ENCODE measurements at places on chromosomes 4 and X.

- DNase-seq: no peak
Measured at GRCh38 chrX:15142084-15142715, 127.7 kb downstream of the ASB9 start.

GRCh38 chrX:45758738-45759397 lies 558.2 kb upstream of the DIPK2B start:
- no peak for DNase-seq

GRCh38 chr4:10554694-10555093 lies 97.5 kb upstream of the ZNF518B start:
- DNase-seq: peak; percentile 19

DNA sequence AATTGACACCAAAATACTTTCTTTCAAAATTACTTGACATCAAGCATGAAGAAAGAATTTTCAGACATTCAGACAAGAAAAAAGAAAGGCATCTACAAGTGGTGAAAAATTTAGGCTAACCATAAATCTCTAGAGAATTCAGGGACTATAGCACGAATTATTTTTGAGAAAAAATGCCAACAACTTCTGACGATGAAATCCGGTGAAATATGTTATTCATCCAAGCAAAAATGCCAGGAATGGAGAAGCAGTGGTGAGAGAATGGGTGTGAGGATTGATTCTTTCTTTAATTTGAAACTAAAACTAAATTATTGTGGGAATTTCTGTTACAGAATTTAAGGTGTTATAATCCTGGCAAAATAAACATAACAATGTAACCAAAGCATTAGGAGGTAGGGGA lies 69.4 kb upstream of the SORBS2 start:
- DNase-seq: no peak

DNA sequence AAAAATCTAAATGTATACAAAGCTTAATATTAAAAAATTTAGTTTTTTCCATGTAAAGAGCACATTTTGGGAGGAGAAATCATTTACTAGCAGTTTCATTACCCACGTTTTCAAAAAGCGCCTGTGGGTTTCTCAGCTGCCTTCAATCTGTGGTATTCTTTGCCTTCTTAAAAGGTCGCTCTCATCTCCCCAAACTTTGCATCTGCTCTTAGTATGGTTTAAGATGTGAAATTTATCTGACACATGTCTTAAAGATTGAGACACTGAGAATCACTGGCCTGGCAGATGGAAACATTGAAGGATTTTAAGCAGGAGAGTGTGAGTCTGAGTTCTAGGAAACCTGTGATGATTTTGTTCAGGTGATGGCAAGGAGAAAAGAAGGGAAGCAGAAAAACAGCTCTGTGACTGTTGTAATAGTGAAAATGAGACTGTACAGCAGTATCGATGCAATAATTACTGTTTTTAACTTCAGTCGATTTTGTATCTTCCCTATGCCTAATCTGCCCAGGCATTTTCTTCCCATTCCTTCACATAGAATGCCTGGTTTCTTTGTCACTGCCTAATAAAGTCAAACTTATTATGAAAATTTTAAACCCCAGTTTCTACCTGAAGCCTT lies 75.9 kb downstream of the PAQR3 start:
- no peak for DNase-seq

DNA sequence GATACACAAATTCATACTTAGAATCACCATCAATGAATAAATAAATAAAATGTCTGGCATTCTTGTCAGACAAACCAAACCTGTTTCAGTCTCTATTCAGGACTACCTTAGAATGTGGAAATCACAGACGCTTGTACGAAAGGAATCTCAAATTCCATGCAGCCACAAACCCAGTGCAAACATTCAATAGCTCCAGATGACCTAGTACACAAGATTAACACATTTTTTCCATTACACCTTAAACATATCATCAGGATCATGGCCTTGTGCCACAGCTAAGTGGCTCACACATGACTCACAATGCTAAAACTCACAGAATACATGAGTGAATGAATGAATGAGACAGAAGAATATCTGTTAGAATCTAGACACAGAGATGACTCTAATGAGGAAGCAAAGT lies 134.2 kb downstream of the PWWP3B start:
- no peak for DNase-seq

GRCh38 chr4:81003597-81004111 lies 26.9 kb upstream of the BMP3 start:
- no peak for DNase-seq

GRCh38 chr4:83639849-83640493 lies 104.1 kb downstream of the GPAT3 start:
- DNase-seq: peak; percentile 7

DNA sequence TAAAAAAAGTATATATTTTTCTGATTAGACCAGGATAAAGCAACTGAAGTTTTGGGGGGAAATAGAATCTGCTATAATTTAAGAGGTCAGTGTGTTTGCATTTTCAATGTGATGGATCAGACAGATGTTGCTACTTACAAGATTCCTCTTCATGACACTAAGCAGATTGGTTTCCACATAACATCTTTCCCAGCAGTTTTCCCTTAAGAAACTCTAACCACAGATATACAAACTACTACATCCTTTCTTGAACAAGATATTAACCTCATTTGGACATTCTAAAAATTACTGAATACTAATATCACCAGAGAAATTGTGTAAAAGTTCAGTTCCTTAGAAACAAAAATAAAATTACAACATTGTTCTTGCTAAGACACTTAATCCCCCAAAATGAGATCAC lies 106.7 kb upstream of the GUCY1A1 start:
- DNase-seq: no peak

GRCh38 chr4:7226439-7226838 lies 34.1 kb downstream of the SORCS2 start:
- DNase-seq: no peak

GRCh38 chrX:70808942-70809940 lies 99.3 kb downstream of the TEX11 start:
- DNase-seq: no peak

DNA sequence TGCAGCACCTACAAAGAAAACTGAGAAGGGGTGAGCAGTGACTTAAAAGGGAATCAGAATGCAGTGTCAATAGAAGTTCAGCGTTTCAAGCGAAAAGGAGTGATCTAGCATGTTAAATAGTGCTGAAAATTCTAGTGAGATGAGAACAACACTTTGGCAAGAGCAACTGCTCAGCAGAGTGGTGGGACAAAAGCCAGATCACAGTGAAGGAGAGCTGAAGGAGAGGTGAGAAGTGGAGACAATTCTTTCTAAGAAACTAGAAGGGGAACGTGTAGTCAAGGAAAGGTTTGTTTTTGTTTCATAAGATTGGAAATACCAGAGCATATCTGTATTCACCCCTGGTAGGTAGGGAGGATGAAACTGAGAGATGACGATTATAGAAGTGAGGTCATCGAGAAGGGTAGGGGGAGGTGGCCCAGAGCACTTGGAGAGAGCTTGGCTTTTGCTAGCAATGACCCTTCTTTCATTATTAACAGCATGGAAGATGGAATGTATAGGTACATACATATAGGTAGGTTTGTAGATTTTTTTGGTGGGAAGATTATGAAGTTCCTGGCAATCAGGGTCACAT lies 33.7 kb downstream of the SRPX2 start:
- no peak for DNase-seq

GRCh38 chrX:134885336-134886001 lies 105.3 kb upstream of the SMIM10 start:
- no peak for DNase-seq

DNA sequence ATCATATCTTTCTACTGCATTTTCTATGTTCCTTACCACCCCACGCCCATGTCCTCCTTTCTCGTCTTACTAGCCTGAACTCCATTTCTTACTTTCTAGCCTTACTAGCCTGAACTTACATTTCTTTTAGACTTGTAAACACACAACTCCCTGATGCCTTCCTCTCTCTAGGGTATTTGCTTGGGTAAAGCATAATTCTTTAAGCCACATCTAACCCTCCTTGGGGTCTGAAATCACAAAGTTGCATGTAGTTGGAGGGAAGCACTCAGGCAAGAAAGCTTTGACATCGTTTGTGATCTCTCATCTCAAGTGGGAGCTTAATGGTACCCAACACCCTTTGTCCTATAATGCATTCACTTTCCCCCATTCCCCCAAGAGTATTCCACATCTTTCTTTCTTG lies 124.4 kb downstream of the SPOCK3 start:
- DNase-seq: no peak

DNA sequence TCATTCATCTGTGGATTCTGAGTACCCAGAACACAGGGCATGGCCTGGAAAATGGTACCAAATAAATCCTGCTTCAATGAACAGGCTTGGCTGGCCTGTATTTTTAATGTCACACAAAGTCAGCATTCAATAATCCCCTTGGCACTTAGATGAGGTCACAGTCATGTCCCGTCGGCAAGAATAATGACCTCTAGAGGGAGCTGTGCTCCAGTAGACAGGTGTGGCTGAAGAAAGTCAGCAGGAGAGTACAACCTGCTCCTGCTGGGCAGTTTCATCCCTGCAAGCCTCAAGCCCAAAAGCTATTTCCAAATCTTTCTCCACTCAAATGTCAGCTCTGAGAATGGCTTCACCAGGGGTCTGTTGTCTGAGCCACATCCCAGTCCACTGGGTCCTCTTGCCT lies 404.0 kb upstream of the F9 start:
- DNase-seq: no peak

DNA sequence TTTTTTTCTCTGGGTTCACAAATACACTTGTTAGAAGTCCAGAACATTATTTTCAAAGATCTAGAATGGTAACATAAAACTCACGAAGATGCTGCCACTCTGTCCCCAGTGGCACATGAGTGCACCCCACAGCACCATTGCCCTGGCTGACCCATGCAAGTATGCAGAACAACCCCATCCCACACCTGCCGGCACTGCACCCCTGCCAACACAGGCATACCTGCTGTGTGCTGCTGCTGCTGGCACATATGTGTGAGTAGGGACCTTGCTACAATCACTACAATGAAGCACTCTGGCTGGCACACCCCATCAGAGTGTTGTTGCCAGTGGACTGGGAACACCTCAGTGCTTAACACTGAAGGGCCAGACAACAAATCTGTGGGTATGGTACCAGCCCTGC lies 66.9 kb downstream of the CISD2 start:
- DNase-seq: no peak

- no peak for DNase-seq
Measured at GRCh38 chr4:147057611-147058190, 112.0 kb upstream of the TTC29 start.

GRCh38 chrX:70769659-70770227 lies 138.8 kb downstream of the TEX11 start:
- DNase-seq: no peak

DNA sequence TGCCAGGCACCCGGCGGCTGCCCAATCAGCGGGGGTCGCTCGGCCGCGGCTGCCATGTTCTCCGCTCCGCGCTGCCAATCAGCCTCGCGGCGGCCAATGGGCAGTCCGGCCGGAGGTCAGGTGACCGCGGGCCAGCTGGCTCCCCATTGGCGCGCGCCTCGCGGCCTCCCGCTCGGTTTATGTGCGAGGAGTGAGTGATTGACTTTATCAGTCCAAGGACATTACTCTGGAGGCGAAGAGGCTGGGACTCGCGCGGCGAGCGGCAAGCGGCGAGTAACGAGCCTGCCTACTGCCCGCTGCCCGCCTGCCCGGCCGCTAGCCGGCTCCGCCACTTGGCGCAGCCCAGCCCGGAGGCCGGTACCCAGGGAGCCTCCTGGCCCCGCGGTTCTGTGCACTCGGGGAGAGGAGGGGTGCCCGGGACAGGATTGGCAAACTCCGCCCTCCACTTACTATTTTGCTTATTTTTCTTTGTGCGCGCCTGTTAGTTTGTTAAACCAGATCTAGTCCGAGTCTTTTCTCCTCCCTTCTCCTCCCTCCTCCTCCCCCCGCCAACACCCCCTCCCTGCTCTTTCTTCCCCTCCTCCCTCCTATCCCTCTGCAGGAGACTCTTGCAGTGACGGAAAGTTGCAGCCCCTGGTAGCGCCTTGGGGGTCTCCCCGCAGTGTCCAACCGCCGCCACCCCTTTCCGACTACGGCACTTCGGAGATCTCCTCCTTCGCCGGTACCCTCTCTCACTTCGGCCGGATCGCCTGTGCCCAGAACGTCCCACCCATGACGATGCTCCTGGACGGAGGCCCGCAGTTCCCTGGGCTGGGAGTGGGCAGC lies at the start of gene ZIC3:
Gene ZIC3 (plus strand): TSS at position 207 of the 825 bp plus-strand sequence. CDS start 565 bp downstream, at position 772.
- DNase-seq: no peak

DNA sequence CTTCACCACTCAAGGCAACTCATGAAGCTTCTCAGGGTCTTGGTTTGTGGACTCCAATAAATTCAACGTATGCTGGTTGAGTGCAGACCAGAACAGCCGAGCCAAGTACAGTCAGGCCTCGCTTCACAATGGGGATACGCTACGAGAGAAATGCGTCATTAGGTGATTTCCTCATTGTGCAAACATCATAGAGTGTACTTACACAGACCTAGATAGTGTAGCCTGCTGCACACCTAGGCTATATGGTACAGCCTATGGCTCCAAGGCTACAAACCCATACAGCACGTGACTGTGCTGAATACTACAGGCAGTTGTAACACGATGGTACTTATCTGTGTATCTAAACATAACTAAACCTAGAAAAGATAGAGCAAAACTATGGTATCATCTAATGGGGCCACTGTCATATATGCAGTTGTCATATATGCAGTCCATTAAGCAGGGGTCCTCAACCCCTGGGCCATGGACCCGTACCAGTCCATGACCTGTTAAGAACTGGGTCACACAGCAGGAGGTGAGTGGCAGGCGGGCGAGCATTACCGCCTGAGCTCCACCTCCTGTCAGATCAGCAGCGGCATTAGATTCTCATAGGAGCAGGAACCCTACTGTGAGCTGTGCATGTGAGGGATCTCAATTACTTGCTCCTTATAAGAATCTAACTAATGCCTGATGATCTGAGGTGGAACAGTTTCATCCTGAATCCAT lies 31.5 kb downstream of the RTL5 start:
- DNase-seq: no peak

DNA sequence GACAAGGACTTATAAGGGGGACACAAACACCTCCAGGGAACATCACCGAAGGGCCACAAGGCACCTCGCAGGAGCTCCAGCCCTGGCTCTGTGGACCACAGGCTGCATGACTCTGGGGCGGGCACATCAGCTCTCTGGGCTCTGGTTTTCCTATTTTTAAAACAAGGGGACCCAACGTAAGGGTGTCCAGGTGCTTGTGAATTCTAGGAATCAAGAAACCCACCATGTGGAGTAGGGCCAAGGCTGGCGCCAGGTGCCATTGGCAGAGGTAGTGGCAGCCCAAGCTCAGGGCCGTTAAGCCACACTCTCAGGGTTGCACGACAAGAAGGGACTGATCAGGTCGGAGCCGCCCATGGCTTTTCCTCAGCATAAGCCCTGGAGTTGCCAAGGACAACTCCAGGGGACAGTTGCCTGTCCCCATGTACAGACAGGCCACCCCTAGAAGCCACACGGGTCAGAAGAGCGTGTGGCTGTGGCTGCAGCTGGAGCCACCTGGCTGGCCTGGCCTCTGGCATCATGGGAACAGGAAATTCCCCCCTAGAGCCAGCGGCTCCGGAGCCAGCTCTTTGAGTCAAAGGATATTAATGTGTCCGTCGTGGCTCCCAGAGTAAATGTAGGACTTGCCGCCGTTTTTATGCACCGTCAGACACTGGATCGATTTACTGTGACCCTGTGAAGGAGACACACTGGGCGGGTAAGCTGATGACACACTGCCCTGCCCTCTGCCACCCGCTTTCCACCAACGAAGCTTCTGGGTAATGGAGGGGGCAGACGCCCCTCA lies 32.5 kb downstream of the WDR1 start:
- DNase-seq: no peak

All from effector CD8-positive, alpha-beta T cell (primary cell).